ENCODE measurements at places on chromosomes 1 and 21.
A peak's percentile ranks its signal among the peaks of the same experiment; 100 is the strongest.

GRCh38 chr1:47663286-47663685, 225.4 kb downstream of the FOXD2 start:
- peaks cover 44% of the 10 kb centered on the region for H3K27me3 ChIP-seq
- no peaks in the 10 kb centered on the region for H3K36me3 ChIP-seq
- H3K27ac ChIP-seq: no peak overlapping the region
- no peak overlapping the region for H3K4me3 ChIP-seq
- no peak for DNase-seq

GRCh38 chr1:246280551-246280950, 226.5 kb downstream of the SMYD3 start:
- DNase-seq: no peak
- peaks cover 2% of the 10 kb centered on the region for H3K36me3 ChIP-seq
- H3K27me3 ChIP-seq: no peaks in the 10 kb centered on the region
- peaks cover 8% of the 10 kb centered on the region for H3K4me1 ChIP-seq
- H3K4me3 ChIP-seq: no peak overlapping the region

DNA sequence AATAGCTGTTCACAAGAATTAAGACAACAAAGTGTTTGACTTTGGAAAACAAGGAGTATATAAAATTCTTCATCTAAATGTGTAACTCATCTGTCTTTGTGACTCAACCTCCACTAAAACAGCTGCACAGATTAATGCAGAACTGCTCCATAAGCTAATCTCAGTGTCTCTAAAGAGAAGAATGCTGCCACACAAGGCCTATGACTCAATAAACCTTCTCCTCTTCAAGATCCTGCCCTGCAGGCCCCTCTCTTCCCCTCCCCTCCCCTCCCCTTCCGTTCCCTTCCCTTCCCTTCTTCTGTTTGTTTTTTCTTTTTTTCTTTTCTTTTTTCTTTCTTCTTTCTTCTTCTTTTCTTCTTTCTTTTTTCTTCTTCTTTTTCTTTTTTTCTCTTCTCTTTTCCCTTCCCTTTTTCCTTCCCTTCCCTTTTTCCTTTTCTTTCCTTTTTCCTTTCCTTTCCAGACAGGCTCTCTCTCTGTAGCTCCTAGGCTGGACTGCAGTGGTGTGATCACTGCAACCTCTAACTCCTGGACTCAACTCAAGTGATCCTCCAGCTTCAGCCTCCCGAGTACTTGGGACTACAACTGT, 1052.8 kb downstream of the BRINP3 start:
- no peak for DNase-seq
- H3K27me3 ChIP-seq: no peaks in the 10 kb centered on the region
- no peaks in the 10 kb centered on the region for H3K36me3 ChIP-seq
- no peak overlapping the region for H3K4me3 ChIP-seq
- no peak overlapping the region for H3K27ac ChIP-seq
- H3K4me1 ChIP-seq: peaks cover 4% of the 10 kb centered on the region

- no peak overlapping the region for H3K4me3 ChIP-seq
- peaks cover 3% of the 10 kb centered on the region for H3K27me3 ChIP-seq
- H3K36me3 ChIP-seq: peaks cover 4% of the 10 kb centered on the region
Measured at GRCh38 chr1:3166206-3166918, 97.4 kb downstream of the PRDM16 start.

- DNase-seq: no peak
- H3K4me3 ChIP-seq: no peak overlapping the region
- H3K27ac ChIP-seq: no peak overlapping the region
- H3K4me1 ChIP-seq: no peaks in the 10 kb centered on the region
- H3K36me3 ChIP-seq: no peaks in the 10 kb centered on the region
- no peaks in the 10 kb centered on the region for H3K27me3 ChIP-seq
Measured at GRCh38 chr1:22761821-22762220, 51.2 kb downstream of the EPHB2 start.

DNA sequence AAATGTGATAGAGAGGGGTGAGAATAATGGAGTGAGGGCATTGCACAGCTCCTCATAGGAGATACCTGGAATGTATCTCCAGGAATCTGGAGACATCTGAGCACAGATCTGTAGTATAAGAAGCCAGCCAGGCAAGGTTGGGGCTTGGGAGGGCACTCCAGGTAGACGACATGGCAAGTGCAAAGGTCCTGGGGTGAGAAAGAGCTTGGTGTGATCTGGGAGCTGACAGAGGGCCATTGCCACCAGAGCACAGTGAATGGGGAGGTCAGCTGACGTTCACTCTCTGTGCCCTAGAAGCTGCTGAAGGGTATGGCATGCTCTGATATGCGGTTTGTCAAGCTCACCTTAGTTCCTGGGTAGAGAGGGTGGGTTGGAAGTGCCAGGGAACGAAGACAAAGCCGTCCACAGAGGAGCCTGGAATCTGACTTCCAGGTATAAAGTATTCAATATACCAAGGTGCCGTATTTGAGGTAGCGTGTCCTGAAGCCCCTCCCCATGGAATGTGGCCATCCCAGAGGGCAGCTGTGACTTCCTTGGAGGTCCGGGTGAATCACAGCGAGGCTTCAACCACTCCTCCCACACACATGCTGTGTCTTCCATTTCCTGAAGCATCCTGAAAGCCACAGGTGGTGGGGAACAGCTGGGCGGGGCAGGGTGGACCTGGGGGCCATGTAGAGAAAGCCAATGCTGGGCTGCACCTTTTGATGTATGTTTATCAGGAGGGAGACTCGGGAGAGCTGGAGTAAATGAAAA, 182.7 kb upstream of the KLHDC7A start:
- H3K36me3 ChIP-seq: no peaks in the 10 kb centered on the region
- DNase-seq: no peak
- H3K27ac ChIP-seq: peak overlapping the region; percentile 15

- H3K27ac ChIP-seq: peak overlapping the region; percentile 57
- peaks cover 22% of the 10 kb centered on the region for H3K4me1 ChIP-seq
- H3K4me3 ChIP-seq: peak overlapping the region; percentile 78
- H3K36me3 ChIP-seq: no peaks in the 10 kb centered on the region
- peaks cover 34% of the 10 kb centered on the region for H3K27me3 ChIP-seq
Measured at GRCh38 chr1:17440074-17440826, 773 bp upstream of the RCC2 start.

GRCh38 chr1:166354406-166354805, 187.6 kb upstream of the FAM78B start:
- no peak for DNase-seq
- peaks cover 15% of the 10 kb centered on the region for H3K4me1 ChIP-seq
- H3K4me3 ChIP-seq: no peak overlapping the region

DNA sequence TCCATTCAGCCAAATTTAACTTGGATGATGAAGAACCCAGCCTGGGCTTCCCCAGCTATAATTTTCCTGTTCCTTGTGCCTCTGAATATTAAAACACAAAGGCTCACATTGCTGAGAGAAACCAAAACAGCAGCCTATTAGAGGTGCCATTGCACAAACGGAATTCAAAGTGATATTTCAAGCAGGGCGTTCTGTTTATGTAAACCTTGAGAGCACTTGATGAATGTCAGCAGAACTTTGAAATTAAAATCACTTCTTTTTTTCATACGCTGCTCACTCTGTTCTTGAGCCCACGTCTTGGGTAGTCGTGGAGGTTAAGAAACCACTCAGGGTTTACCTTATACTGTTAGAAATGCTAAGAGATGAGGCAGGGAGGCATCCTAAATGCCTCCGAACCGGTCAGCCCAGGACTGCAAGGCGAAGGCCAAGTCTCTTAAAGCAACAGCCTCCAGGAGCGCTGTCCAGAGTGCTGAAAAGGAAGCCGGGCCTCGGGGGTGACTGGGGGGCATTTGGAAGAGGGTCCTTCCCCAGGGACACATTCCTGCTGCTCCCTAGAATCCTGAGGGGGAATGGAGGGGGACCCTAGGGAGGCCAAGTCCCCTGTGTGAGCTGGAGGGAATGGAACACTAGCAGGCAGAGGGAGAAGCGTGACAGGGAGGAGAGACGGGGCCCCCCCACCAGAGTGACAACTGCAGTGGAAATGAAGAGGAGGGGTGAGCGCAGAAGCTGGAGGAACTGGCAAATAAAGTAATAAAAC, 154.8 kb upstream of the VAMP3 start:
- H3K27me3 ChIP-seq: peaks cover 9% of the 10 kb centered on the region
- no peaks in the 10 kb centered on the region for H3K36me3 ChIP-seq
- no peak overlapping the region for H3K4me3 ChIP-seq
- peak; percentile 75 for DNase-seq

DNA sequence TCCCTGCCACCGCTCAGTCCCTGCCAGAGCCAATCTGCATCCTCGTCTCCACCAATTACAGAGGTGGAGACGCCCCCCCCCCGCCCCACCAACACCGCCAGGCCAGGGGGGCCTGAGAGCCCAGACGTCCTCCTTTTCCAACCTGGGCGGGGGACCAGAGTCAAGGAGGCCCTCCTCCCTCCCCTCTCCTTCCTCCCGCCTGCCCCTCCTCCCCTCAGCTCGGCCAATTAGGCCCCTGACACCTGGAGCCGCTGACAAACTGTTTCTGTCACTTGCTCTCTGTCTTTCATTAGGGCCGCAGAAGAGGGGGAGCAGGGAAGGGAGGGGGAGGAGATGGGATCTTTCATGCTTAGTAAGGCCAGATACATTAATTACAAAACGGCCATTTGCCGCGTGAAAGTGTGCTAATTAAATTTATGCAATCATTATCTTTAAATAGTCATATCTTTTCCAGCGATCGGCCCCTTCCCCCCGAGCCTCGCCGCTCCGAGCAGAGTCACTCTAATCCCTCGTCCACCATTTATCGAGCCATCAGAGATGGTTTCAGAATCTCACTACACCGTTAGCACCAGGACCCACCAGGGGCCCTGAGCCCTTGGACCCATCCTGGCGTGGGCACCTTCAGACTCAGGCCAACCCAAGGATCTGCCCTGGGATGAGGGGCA, 94.7 kb downstream of the PAX7 start:
- H3K27ac ChIP-seq: no peak overlapping the region
- DNase-seq: no peak
- H3K36me3 ChIP-seq: no peaks in the 10 kb centered on the region
- H3K4me1 ChIP-seq: peaks cover 4% of the 10 kb centered on the region
- peaks cover 88% of the 10 kb centered on the region for H3K27me3 ChIP-seq

Measured in progenitor cell of endocrine pancreas (in vitro differentiated cells).